ENCODE measurements at places on chromosomes 2 and 18. TPM values are rescaled to one million over a fixed set of nuclear protein-coding genes. Genes with fewer than 3 reads are reported as not detected.

DNA sequence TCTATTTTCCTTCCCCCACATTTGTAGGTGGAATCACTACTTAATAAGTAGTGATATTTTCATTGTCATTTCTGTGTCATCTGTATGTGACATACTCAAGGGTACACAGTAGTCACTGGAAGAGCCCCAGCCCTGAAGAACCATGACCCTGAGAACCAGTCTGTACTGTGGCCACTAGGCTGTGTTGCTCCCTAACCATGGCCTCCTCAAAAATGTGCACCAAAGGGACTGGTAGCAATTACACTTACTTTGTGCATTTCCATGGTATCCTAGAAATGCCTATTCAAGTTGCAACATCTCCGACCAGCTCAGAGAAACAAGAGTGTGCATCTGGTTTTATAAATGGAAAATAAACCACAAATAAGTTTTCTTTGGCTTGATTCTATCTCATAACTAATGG lies 155.1 kb downstream of the DOCK10 start:
- no peak for DNase-seq

DNA sequence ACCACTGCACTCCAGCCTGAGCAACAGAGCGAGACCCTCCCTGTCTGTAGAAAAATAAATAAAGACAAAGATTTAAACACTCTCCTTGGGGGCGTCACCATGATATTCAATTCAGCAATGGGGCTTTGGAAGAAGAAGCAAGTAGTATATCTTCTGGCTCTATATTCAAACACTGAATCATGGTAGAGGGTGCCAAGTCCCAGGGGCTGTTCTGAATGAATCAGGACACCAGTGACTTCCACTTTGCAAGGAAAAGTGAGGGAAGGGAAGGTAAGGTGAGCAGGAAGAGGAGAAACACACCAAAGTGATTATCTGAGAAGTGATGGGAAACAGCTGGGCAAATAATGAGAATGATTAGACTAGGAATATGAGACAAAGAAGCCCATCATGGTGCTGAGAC lies 80.5 kb downstream of the AAK1 start:
- no peak for DNase-seq

GRCh38 chr2:218320704-218321336 lies 28.5 kb upstream of the TMBIM1 start:
- no peak for DNase-seq

GRCh38 chr2:54541995-54542394 lies 85.9 kb downstream of the SPTBN1 start:
- DNase-seq = no peak

The TTR gene
- total RNA-seq = 159 TPM

The IL1A gene
- total RNA-seq = 0.66 TPM

The MYCN gene
- total RNA-seq = 1.4 TPM

The CDC42EP3 gene
- 12.6 TPM for total RNA-seq

The CDK15 gene
- 3.1 TPM for total RNA-seq

The MITD1 gene
- 21.5 TPM for total RNA-seq

All from mucosa of gallbladder (tissue), 1 donor.